ENCODE measurements at places on chromosomes 3 and 15.

DNA sequence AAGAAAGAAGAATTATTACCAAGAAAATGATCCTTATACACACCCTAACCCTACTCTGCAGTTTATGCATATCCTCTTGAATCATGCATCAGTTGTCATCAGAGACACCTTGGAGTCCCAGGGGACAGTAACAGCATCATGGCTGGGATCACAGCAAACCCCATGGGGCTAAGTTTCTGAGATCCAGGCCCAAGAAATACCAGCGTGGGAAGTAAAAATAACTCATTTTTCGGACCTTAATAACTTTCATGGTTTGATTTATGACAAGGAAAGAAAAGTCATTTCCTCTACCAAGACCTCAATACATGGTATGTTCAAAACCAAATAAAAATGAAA is 38.8 kb upstream of the B3GNT5 start:
- no peak for DNase-seq

- DNase-seq, result no peak
Measured at GRCh38 chr15:48566668-48567067, 78.8 kb downstream of the FBN1 start.

- DNase-seq, result no peak
Measured at GRCh38 chr15:94229591-94230369, 1.6 kb upstream of the MCTP2 start.

GRCh38 chr3:194691481-194692283 is 6.0 kb downstream of the FAM43A start:
- DNase-seq, result no peak

DNA sequence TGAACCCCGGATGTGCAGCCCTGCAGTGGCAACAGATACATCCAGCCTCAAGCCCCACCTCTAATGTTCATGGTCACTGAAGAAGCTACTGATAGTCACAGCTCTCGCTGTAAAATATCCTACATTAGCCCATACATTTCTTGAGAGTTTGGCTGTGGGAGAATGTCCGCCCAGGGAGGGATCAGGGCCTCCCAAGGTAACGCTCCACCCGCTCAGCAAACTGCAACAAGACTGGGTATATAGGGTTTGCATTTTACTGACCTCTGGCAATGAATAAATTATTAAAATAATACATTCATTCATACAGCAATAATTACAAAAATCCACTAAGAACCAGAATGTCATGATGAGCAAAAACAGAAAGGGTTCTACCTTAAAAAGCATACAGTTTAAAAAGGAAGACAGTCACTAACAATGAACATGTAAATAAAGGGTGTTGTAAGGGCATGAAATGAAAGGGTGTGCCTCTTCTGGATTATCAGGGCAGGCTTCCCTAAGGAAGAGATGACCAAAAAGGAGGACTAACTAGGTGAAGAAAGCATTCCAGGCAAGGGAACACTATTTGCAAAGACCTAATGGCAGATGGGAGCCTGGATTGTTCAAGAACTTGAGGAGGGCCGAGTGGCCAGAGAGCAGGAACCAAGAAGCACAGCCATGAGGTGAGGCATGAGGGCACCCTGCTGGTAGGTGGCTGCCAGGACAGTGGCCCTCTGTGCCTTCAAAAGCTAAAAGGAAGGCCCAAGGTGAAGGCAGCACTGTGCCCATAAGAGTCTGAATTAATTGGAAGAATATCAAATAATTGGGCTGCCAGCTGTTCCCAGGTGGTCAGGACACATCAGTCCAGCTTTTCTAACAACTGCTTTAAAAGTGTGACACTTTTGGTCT is 28.1 kb upstream of the CTDSPL start:
- DNase-seq, result no peak

DNA sequence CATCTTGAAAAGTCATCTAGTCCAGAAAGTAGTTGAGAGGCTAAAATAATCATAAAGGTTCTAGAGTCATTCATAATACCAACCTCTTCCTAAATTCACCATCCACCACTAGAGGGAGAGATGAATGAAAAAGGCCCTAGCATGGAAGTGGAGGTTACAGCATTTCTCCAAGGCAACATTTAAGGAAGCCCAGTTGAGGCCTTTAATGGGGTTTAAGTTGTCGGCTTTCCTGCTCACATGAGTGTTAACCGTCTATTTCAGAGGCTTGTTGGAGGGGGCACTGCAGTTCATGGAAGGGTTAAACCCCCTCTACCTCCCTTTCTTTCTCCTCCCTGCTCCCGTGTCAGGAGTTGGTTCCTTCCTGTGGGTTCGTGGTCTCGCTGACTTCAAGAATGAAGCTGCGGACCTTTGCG is 3.8 kb upstream of the SLCO3A1 start:
- DNase-seq, result no peak

- DNase-seq, result no peak
Measured at GRCh38 chr3:188231456-188231855, 77.5 kb downstream of the LPP start.

GRCh38 chr3:34957677-34958076 is 681.6 kb upstream of the ARPP21 start:
- DNase-seq, result no peak

DNA sequence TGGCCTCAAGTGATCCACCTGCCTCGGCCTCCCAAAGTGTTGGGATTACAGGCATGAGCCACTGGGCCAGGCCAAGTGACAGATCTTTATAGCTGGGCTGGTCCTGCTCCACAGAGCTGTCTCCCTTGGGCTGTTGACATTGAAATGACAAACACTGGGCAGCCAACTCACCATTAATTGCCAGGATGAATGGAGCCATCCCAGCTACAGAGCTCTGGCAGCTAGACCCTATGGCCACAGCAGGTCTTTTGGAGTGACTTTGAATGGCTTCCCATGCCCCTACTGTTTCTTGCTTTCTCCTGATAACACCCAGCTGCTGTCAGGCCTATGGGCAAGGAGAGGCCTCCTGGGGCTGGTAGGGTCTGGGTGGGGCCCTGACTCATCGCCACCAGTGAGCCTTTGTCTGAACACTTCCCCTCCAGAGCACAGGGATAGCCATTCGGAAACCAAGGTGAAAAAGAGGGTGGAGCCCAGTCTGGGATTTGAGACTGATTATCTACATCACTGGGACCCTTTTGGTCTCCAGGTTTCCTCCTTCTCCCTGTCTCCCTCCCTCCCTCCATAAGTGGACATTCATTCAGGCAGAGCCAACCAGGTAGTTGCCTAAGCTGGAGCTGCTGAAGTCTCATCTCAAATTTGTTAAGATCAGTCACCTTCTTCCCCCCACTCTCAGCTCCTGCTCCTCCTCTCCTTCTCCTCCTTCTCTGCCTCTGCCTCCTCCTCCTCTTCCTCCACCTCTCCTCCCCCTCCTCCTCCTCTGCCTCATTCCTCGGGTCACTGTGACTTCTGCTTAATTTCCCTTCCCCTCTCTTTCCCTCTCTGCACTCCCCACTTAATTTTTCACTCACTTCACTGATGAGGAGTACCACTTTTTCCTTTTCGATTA is 34.0 kb downstream of the BHLHE40 start:
- no peak for DNase-seq

- no peak for DNase-seq
Measured at GRCh38 chr15:56053046-56053400, 59.6 kb upstream of the NEDD4 start.

- no peak for DNase-seq
Measured at GRCh38 chr15:57367556-57367955, 8.7 kb upstream of the CGNL1 start.

DNA sequence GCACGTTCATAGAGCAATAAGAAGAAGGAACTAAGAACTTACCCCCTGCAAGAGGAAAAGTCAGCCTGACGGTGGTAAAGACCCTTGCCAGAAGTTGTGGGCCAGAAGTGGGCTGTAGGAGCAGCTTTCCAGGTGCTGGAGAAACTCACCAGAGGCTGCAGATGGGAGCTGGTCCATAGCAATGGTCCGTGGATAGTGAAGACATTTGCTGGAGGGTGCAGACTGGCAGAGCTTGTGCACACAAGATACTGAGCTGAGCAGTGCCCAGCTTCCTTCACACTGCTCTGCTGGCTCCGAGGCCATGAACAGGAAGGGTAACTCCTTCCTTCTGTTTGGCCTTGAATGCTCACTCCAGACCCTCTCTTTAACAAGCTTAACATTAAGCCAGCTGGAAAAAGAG is 149.8 kb upstream of the BNIP2 start:
- DNase-seq, result no peak

DNA sequence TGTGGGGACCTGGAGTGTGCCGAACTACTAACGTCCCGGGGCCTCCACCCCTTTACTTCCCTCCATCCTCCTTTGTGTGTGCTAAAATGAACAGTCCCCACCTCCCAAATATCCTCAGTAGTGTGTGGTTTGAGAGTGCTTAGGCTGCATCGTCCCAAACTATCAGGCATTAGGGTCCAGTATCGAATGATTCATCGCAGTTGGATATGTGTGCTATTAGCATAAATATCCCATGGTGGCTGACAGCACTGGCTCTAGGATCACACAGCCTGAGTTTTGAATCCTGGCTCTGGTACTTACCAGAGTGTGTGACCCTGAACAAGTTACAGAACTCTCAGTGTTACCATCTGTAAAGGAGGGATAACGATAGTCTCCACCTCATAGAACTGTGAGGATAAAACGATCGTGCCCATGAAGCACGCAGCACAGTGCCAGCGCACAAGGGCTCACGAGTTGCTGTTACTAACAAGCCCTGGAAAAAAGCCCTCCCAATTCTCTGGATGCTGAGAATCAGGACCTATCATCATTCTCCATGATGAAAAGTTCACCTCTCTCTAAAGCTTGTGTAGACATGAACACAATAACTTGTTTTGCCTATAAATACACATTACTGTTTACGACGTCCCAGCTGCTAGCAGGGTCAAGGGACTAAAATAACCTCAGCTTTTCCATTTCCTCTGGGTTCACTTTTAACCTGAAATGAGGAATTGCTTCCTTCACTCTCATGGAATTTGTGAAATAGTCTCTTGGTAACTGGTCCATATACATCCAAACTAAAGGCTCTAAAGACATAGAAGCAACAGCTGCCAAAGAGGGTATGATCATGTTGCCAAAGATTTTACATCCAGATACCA is 51.0 kb downstream of the VGLL4 start:
- no peak for DNase-seq

DNA sequence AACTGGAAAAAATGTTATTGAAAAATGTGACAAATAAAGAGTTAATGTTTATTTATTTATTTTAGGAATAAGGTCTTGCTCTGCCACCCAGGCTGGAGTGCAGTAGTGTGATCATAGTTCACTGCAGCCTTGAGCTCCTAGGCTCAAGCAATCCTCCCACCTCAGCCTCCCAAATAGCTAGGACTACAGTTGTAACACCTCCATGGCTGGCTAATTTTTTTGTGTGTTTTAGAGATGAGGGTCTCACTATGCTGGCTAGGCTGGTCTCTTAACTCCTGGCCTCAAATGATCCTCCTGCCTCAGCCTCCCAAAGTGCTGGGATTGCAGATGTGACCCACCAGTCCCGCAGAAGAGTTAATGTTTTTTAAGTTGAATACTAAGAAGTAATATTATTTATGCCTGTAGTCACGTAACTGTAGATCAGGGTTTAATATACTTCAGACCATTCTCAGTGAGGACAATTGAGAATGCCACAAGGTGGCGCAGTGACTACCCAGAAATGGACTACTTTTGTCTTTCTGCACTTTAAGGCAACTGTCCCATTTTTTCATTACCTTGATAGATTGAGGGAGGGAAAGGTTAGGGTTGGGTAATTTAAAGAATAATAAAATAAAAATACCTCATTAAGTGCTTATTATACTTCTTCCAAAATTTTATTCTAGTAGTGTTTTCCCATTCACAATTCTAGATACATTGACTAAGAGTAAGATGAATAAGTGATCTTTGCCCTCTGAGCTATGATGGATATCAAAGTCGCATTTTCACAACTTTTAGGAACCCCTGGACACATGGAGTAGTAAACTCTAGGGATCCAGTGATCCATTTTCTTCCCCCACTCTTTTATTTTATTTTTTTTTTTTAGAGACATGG is 6.0 kb downstream of the MUC13 start:
- peak; percentile 31 for DNase-seq

DNA sequence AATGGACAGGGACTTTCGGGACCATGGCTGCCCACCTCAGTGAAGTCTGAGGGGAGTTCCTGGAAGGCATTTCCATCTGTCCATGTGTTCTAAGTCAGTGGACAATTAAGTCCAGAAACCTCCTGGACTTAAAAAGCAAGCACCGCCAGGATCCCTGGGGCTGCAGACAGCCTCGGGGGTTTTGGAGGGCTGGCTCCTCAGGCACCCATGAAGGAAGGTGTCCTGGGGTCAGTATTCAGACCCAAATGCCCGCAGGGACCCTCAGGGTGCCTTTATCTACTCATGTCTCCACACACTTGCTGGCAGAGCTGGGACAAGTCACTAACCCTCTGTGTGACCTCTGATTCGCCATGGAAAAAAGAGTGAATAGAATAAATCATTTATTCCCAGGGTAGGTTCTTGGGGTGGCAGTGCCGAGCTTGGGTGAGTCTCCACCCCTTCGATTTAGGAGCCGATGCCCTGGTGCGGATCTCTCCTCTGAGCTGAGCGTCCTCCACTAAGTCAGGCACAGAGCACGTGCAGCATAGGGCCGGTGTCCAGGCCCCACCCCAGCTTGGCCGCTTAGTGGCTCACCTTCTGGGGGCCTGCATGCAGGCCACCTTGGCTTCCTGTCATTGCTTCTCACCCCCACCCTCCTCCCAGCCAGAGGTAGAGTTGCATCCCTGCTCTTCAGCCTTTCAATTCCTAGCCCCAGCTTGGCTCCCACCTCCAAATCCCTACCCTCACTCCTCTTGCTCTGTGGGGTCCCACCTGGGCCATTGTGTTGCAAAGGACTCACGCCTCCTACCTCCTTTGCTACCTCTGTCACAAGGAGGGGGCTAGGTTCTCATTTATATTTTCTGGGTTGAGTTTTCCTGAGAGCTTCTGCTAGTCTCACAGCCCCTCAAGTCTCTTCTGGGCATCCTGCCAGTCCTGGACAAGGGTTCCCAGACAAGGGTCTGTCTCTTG is 19.9 kb downstream of the SLC6A6 start:
- DNase-seq, result no peak

DNA sequence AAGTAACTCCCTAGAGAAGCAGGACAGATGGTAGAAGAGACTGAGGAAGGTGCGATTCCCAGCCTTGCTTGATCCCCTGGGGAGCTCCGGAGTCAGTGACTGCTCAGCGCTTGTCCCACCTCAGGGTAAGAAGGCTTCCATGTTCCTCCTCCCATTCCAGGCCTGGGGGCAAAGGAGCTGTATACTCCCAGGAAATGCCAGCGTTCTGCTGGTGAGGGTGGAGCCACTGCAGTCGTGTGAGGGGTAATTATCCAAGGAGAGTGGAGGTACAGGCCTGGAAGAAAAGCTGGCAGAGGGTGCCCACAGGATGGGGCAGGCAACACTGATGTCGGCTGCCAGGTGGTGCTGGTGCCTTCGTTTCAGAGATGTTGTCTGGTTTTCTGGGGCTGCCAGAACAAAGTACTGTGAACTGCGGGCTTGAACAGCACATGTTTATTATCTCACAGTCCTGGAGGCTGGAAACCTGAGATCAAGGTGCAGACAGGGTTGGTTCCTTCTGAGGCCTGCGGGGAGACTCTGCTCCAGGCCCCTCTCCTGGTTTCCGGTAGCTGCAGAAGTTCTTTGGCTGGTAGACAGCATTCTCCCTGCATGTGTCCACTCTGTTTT is 12.1 kb upstream of the APBA2 start:
- no peak for DNase-seq

DNA sequence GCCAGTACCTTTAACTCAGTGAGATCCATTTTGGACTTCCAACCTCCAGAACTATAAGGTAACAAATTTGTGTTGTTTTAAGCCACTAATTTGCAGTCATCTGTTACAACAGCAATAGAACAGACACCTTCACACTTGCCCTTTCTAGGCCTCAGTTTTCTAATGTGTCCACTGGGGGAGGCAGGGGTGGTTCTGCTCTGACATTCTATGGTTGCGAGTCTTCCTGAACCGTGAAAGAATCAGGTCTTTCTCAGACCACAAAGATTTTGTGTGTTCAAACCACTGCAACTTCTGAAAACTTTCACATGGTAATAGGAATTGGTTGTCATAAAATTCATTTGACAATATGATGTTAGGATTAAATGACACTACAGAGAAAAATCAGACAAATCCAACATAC is 26.8 kb upstream of the CSTA start:
- DNase-seq, result no peak
